Activated B cell treated with CpG ODN at 0.5 μM for 24 hours (primary cell): ENCODE measurements at places on chromosomes 13 and 19.

GRCh38 chr19:7665076-7665475, 3.8 kb upstream of the RETN start:
- H3K27me3 ChIP-seq, result peaks cover 23% of the 10 kb centered on the region
- no peak overlapping the region for H3K27ac ChIP-seq

DNA sequence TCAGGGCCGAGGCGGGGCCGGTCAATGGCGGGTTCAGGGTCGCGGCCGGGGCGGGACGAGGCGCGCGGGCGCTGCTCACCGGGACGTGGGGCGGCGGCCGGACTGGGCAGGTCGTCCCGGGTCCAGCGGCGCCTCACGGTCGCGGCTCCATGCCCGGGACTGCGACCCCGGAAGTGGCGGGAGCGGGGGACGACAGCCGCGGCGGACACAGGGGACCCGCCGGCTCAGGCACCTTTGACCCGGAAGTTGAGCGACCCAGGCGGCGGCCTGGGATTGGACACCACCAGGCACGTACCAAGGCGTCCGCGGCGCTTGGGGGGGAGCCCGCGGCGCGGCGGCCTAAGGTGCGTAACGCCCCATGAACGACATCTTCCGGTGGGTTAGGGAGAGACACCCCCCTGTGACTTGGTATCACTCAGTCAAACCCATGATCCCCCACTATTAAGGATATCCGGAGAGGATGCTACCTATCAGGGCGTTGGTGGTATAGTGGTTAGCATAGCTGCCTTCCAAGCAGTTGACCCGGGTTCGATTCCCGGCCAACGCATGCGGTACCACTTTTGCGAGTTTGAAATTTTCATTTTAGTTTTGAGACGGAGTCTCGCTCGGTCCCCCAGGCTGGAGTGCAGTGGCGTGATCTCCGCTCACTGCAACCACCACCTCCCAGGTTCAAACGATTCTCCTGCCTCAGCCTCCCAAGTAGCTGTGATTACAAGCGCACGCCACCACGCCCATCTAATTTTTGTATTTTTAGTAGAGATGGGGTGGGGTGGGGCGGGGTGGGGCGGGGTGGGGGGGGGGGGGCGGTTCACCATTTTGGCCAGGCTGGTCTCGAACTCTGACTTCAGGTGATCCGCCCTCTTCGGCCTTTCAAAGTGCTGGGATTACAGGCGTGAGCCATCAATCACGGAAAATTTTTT, at the start of gene DPP9:
TSS of gene DPP9 (minus strand) at position 248 of the 920 bp plus-strand sequence. CDS start 3,936 bp downstream, outside the sequence.
- peaks cover 7% of the 10 kb centered on the region for H3K27me3 ChIP-seq
- DNase-seq, result peak; percentile 92
- H3K36me3 ChIP-seq, result peaks cover 32% of the 10 kb centered on the region

DNA sequence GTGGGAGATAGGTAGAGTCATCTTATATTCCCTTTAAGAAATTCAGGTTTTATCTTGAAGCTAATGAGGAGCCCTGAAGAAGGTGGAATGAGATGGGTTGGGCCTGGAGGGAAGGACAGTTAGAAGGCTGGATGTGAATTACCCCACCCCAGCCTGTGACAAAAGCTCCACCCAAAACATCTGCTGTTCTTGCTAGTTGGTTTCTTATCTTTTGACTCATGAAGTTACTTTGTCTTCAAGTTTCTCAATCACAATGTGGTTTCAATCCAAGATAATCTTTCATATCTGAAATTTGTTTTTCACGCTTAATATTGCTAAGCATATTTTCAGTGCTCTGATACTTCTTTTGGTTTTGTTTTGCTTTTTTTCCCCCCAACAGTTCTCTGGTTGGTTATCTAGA, 38.3 kb upstream of the HMGB1 start:
- H3K4me3 ChIP-seq, result no peak overlapping the region
- H3K27ac ChIP-seq, result no peak overlapping the region
- no peaks in the 10 kb centered on the region for H3K36me3 ChIP-seq
- no peaks in the 10 kb centered on the region for H3K4me1 ChIP-seq
- H3K27me3 ChIP-seq, result no peaks in the 10 kb centered on the region

GRCh38 chr13:28000567-28000966, 12.1 kb upstream of the URAD start:
- no peaks in the 10 kb centered on the region for H3K36me3 ChIP-seq
- no peak overlapping the region for H3K4me3 ChIP-seq
- H3K4me1 ChIP-seq, result peaks cover 3% of the 10 kb centered on the region
- DNase-seq, result no peak
- H3K27ac ChIP-seq, result no peak overlapping the region

DNA sequence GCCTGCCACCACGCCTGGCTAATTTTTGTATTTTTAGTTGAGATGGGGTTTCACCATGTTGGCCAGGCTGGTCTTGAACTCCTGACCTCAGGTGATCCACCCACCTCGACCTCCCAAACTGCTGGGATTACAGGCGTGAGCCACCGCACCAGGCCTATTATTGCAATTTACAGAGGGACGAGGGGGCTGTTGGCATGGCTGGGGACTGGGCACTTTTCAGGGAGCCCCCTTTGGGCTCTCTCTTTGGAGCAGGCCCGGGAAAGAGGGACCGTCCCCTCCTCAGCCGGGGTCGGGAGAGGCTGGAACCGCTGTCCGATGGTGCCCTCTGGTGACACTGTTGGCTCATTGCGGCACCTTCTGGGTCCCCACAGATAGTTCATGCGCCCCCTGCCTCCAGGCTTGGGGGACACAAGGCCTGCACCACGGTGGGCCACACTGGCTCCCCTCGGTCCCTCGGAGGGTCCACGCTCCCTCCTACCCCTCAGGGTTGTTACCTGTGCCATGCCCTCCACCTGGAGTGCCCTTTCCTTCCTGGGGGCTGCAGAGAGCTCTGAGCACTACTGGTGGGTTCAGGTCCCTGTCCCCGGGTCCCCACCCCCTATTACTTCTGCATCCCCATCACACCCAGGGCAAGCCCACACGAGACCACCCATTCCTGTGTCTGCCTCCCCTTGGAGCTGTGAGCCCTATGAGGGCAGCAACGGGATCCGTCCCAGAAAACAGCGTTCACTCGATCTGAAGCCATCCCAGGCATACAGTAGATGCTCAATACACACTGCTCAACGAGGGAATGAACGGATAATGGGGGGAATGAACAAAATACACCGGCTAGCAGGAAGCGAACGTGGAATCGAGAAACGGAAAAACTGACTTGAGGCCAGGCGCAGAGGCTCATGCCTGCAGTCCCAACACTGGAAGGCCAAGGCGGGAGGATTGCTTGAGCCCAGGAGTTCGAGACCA, 12.5 kb downstream of the FEM1A start:
- no peak overlapping the region for H3K27ac ChIP-seq
- peaks cover 3% of the 10 kb centered on the region for H3K36me3 ChIP-seq
- no peak overlapping the region for H3K4me3 ChIP-seq
- H3K4me1 ChIP-seq, result peaks cover 15% of the 10 kb centered on the region
- no peaks in the 10 kb centered on the region for H3K27me3 ChIP-seq

DNA sequence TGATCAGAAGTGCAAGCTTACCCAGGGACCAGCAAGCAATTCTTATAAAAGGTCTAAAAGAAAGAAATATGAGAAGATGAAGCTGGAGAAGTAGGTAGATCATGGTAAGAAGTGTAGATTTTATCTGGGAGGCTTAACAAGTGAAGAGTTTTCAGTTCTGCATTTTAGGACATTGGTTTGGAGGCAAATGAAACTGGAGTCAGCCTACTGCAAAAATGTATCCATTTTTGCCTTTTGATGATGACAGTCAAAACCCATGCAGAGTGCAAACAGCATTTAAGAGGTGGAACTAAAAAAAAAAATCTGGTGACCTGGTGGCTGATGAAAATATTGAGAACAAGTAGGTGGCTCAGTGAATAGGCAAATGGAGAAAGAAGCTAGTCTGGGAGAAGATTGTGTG, 216.9 kb downstream of the DNAJC15 start:
- no peak overlapping the region for H3K27ac ChIP-seq
- no peaks in the 10 kb centered on the region for H3K36me3 ChIP-seq
- H3K27me3 ChIP-seq, result peaks cover 4% of the 10 kb centered on the region

DNA sequence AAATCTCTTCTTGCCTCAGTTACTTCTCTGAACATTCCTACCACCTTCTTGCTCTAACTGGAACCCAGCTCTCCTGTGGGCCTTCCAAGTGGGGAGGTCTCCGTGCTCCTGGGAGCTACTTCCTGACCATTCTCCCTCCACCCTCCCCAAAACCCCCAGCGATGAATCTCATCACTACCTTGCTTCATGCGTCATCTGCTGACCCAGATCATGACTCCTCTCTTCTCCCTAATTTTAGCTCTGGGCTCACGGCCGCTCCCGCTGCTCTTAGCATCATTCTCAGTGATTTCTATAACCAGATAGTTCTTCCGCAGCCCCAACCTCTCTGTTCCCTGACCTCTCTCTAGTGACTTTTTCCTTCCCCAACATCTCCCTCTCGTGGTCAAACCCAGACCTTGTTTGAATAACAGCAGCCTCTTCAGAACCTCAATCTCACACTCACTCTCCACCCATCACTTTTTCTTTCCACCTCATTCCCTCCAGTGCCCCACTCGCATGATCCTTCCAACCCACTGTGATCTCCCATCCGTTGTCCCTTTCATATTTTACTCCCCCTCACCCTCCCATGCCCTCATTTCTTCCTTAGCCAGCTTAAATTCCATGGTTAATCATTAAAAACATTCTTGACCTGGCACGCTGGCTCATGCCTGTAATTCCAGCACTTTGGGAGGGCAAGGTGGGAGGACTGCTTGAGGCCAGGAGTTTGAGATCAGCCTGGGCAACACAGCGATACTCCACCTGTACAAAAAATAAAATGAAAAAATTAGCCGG, 21.8 kb downstream of the MRPS12 start:
- no peaks in the 10 kb centered on the region for H3K36me3 ChIP-seq
- no peak for DNase-seq

- peak overlapping the region; percentile 50 for H3K27ac ChIP-seq
- peak overlapping the region; percentile 62 for H3K4me3 ChIP-seq
- peaks cover 23% of the 10 kb centered on the region for H3K4me1 ChIP-seq
- no peak for DNase-seq
Observed at GRCh38 chr13:28717170-28717569, 1.6 kb downstream of the SLC46A3 start.

GRCh38 chr13:29907670-29908069, 57.3 kb upstream of the UBL3 start:
- H3K36me3 ChIP-seq, result no peaks in the 10 kb centered on the region
- H3K27ac ChIP-seq, result no peak overlapping the region
- H3K4me3 ChIP-seq, result no peak overlapping the region
- peaks cover under 1% of the 10 kb centered on the region for H3K4me1 ChIP-seq

DNA sequence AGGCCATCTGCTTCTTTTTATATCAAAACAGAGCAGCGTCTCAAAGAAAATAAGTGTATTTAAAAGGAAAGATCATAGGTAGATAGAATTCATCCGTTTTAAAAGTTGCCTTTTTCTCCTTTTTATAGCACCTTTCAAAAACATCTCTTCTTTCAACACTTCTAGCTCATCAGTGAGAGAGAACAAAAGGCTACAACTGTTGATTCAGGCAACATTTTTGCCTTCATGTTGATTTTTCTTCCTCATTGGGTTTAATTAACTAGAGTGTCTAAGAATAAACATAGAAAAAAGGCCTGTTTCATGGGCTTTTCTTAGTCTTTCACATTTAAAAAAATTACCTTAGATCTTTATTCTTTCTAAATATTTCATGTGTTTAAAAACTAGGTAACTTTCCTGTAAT, 13.6 kb downstream of the COL4A2 start:
- no peak overlapping the region for H3K4me3 ChIP-seq
- peaks cover 14% of the 10 kb centered on the region for H3K27me3 ChIP-seq
- no peak for DNase-seq
- H3K27ac ChIP-seq, result no peak overlapping the region

DNA sequence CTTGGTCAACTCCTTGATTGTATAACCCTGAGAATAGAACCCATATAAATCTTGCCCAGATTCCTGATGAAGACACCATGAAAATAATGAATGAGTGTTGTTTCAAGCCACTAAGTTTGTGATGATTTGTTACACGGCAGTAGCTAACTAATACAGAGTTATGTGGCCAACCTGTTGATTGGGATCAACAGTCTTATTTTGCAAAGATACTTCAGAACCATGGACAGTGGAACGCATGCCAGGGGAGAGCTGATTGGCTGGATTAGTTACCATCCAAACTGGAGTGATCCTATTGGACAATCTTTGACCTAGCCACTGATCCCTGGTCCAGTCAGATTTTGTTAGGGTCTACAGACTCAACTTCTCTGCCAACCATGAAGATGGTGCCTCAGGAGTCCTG, 26.6 kb downstream of the CD70 start:
- no peak overlapping the region for H3K4me3 ChIP-seq
- no peak overlapping the region for H3K27ac ChIP-seq
- H3K27me3 ChIP-seq, result peaks cover 5% of the 10 kb centered on the region
- no peak for DNase-seq
- no peaks in the 10 kb centered on the region for H3K4me1 ChIP-seq
- H3K36me3 ChIP-seq, result no peaks in the 10 kb centered on the region

GRCh38 chr13:84655677-84656076, 773.4 kb upstream of the SLITRK1 start:
- no peaks in the 10 kb centered on the region for H3K4me1 ChIP-seq
- no peak for DNase-seq
- H3K27ac ChIP-seq, result no peak overlapping the region
- H3K4me3 ChIP-seq, result no peak overlapping the region

- no peaks in the 10 kb centered on the region for H3K27me3 ChIP-seq
- H3K4me3 ChIP-seq, result no peak overlapping the region
- H3K36me3 ChIP-seq, result peaks cover 23% of the 10 kb centered on the region
- DNase-seq, result no peak
- no peak overlapping the region for H3K27ac ChIP-seq
- H3K4me1 ChIP-seq, result no peaks in the 10 kb centered on the region
Observed at GRCh38 chr19:33459222-33460090, 62.1 kb downstream of the PEPD start.

DNA sequence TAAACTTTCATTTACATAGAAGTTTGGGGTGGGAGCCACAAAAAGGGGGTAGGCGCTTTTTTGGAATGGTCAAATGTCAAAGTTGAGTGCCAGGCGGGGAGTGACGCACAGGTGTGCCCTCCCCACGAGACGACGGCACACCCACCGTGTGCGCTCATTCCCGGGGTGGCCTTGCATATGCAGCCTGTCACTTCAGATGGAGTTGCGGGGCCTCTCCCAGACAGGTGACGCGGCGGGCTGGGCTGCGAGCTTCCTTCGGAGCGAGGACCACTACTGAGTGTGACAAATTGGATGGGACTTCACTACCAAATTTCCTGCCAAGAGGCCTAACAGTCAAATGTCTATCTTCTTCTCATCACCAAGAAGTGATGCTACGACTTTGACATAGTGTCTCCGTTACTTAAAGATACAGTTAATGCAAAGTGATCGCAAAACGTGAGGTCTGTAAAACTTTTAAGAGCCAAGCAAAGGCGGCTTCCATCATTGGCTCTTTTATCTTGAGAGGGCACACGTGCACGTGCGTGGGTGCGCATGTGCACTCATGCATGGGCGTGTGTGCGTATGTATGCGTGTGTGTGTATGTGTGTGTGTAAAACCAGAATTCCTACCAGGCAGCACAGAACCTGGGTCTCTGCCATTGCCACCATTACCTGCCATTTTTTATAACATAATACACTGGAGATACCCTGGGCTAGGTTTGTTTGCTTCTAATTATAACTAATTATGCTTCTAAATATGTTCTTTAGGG, 43.1 kb downstream of the TSHZ3 start:
- H3K4me3 ChIP-seq, result no peak overlapping the region
- DNase-seq, result no peak
- no peaks in the 10 kb centered on the region for H3K4me1 ChIP-seq
- H3K27ac ChIP-seq, result no peak overlapping the region
- no peaks in the 10 kb centered on the region for H3K27me3 ChIP-seq
- no peaks in the 10 kb centered on the region for H3K36me3 ChIP-seq
